ENCODE measurements at places on chromosomes 4 and X.

DNA sequence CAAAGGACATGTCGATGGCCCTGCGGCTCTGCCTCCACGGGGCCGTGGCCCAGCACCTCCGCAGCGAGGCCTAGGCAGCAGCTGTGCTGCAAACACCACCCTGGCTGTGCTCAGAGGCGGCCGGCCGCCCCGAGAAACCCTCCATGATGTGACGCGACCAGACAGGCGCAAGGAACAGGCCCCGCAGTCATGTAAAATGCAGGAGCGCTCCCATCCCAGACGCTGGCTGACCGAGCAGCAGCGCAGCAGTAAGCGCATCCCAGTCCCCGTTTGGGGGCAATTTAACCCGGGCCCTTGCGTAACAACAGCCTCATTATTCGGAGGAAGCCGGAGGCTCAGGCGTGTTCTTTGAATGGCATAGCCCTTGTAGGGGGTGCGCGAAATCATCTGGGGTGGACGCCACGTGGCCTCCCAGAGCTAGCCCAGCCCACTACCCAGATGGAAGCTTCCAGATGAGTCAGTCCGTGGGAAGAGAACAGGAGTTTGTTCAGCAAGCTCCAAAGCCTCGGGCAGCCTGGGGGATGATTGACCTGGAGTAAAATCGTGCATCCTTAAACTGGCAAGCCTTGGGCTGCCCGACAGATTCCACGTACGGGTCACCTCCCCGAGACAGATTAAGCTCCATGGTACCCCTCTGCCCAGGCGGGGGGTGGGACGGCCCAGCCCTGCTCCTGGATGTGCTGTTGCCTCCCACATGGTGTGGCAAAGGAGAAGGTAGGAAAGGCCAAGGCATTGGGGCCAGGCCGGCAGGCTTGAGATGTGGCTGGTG lies 124.0 kb downstream of the HMX1 start:
- no peak for DNase-seq

- DNase-seq: no peak
Observed at GRCh38 chrX:39645178-39645895, 452.4 kb downstream of the BCOR start.

GRCh38 chrX:39936886-39937770 lies 160.6 kb downstream of the BCOR start:
- no peak for DNase-seq

DNA sequence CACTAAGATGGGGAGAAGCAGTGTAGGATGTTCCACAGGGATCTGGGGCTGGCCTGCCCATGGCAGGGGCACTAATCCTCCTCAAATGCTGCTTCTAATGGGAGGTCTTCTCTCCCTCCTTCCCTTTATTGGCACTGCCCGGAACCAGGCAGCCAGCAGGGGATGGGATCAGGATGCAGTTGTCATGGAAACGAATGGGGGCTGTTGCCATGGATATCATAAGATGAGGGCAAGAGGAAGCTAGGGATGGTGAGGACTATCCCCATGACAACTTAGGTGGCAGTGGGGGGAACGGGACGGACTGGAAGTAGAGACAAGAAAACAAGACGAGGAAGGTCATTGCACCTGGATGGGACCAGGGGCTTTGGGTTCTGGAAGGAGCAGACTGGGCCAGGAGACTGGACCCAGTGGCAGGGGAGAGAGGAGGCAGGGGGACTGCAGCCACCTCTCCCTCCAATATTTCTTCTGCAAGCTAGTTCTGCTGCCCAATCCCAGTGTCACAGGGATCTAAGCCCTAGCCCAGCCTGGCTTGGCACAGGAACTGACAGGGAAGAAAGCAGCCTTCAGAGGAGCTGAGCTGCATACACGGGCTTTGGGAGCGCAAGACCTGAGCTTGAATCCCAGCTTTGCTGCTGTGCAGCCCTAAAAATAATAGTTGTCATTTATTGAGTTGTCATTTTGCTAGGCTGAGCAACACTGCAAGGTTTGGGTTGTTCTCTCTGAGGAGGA lies 19.0 kb downstream of the IQSEC2 start:
- DNase-seq: no peak

- no peak for DNase-seq
Observed at GRCh38 chr4:38105475-38106220, 145.4 kb downstream of the PTTG2 start.

GRCh38 chr4:189124149-189124758 lies 816.4 kb upstream of the FRG1 start:
- DNase-seq: no peak

DNA sequence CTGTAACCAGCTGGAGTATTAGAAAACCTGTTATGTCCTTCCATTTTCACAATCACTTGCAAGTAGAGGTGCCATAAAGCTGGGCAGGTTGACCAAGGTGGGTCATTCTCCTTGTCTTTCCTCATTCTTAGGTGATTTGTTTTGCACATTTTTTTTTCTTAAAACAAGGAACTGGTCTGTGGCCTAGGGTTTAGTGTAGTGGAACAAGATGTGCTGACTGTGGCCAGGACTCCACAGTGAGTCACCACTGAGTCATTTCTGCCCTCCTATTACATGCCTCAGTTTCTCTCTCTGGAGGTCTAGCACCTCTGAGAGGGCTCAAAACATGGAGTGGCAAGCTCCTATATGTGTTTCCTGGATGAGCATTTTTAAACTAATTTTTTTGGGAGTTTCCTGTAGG lies 355.9 kb downstream of the GPM6A start:
- DNase-seq: no peak

Measured in T-helper 9 cell (primary cell).